ENCODE measurements at places on chromosomes 2 and 18. TPM values are rescaled to one million over a fixed set of nuclear protein-coding genes. Genes with fewer than 3 reads are reported as not detected.

GRCh38 chr2:34738691-34739090, 1139.6 kb upstream of the FAM98A start:
- no peak for DNase-seq

DNA sequence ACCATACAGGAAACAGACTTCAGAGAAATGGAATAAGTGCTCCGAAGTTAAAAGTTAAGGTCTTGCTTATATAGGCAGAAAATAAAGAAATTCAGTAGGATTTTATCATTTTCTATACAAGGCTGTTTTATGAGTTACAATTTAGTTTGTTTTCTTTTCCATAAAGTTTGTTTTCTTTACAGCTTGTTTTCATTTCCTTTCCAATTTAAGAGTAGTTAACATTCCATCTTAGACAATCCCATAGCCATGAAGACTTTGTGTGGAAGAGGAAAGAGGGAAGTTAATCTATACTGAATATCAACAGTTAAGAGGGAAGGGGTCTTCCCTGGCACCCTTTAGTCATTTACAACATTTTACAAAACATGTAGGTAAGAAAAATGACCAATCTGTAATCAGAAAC, 26.5 kb downstream of the TTC32 start:
- no peak for DNase-seq

DNA sequence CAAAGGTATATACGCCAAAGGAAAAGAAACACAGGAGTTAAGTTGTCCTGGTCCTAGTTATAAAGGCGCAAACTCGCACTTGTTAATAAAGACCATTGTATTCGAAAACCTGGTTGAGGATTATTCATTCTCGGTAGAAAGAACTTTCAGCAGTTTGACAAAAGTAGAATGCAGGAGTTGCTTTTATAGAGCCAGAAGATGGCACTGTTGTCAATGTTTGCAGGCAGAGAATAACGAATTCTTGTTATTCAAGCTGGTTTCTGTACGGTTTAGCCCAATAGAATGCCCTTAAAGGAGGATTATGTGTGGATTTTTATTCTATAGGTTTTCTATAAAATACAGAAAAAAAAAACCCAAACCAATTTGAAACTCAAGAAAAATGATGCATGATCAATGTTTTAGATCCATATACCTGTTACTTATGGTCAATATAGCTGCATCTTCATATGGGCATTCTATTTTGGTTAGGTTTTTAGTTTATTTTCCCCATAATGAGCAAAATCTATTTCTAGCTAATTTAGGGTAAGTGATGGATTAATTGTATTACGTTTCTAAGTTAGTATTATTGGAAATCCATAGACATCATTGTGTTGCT, 510.3 kb downstream of the PLCL1 start:
- peak; percentile 43 for DNase-seq

GRCh38 chr18:24446953-24447538, 13.4 kb upstream of the HRH4 start:
- DNase-seq = no peak

GRCh38 chr2:237507512-237507911, 20.5 kb downstream of the MLPH start:
- no peak for DNase-seq

- peak; percentile 48 for DNase-seq
These were observed 4.3 kb downstream of the RAX start for GRCh38 chr18:59268721-59269562.

- DNase-seq = no peak
These were observed 146.2 kb upstream of the MSH6 start for GRCh38 chr2:47636596-47637264.

DNA sequence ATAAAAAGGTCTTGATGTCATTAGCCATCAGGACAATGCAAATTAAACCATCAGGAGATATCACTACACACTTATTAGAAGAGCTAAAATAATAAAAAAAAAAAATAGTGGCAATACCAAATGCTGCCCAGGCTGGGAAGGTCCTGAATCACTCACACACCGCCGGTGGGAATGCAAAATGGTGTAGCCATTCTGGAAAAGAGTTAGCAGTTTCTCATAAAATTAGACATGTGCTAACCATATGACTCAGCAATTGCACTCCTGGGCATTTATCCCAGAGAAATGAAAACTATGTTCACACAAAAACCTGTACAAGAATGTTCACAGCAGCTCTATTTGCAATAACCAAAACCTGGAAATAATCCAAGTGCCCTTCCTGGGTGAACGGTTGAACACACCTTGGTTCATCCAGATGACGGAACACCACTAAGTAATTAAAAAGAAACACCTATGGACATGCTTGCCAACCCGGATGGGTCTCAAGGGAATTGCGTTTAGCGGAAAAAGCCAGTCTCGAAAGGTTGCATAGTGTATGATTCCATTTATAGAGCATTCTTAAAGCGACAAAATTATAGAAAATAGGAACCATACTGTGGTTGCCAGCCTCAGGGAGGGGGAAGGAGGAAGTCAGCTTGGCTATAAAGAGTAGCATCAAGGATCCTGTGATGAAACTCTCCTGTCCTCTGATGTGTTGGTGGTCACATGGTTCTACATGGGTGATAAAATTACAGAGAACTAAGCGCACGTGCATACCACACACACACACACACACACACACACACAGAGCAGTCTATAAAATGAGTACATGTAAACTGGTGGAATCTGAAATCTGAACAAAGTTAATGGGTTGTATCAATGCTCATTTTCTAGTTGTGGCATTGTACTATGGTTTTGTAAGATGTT, 4.6 kb downstream of the MBP start:
- peak; percentile 76 for DNase-seq

- DNase-seq = no peak
These were observed 71.5 kb downstream of the NYAP2 start for GRCh38 chr2:225471039-225471438.

DNA sequence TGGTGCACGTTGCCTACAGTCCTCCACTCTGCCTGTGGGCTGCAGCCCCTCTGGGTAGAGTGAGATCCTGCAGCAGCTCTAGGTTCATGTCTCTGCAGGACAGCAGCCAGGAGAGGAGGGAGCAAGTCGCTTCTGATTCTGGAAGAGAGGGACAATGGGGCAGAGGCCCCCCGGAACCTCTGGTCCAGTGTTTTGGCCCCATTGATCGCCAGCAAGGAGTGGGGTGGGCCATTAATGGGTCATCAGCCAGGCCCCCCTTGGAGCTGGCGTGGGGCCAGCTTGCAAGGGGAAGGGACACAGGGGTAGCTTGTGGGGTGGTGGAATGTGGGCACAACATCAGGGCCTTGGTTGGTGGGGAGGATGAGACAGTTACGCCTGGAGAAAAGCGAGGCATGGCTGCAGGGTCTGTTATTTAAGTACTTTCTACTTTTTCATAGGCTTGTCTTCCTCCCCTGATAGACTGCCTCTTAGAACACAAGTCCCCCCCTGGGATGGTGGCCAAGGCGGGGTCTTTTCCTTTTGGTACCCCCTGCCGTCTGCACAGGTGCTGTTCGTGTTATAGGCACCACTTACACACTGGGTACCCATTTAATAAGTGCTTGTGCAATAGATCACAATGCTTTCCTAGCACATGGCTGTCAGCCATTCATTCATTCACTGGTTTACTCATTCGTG, 44.6 kb downstream of the INHBB start:
- DNase-seq = no peak

DNA sequence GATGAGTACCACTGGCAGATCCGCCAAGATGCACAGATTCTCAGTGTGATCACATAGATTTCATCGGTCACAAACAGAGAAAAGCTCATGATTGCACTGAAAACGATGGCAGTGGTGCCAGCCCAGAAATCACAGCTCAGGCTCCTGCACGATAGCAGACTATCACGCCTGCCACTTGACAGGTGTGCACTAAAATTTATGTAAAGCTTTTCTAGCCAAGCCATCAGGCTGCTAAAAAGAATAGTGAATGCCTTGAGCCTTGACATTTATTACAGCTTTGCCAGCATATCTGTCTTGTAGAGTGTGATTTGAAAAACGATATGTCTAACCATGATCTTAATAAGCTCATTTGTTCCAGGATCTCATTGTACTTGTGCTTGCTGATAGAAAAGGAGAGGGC, 409.5 kb upstream of the CWC22 start:
- no peak for DNase-seq

GRCh38 chr2:181970160-181970794, 15.4 kb upstream of the PPP1R1C start:
- no peak for DNase-seq

GRCh38 chr2:190537765-190538164, 3.2 kb upstream of the NEMP2 start:
- peak; percentile 14 for DNase-seq

CRYGC gene
- not detected for total RNA-seq

SANBR gene
- total RNA-seq = 17.3 TPM

EFHD1 gene
- 0.95 TPM for total RNA-seq

OTOF gene
- not detected for total RNA-seq

C1GALT1C1L gene
- 1.3 TPM for total RNA-seq

ADD2 gene
- 15.6 TPM for total RNA-seq

LIPG gene
- 32.6 TPM for total RNA-seq

Data from Daoy (cell line).